Fibroblast of villous mesenchyme (primary cell): ENCODE measurements at places on chromosomes 13 and 19. TPM values are rescaled to one million over a fixed set of nuclear protein-coding genes. Genes with fewer than 3 reads are reported as not detected.

DNA sequence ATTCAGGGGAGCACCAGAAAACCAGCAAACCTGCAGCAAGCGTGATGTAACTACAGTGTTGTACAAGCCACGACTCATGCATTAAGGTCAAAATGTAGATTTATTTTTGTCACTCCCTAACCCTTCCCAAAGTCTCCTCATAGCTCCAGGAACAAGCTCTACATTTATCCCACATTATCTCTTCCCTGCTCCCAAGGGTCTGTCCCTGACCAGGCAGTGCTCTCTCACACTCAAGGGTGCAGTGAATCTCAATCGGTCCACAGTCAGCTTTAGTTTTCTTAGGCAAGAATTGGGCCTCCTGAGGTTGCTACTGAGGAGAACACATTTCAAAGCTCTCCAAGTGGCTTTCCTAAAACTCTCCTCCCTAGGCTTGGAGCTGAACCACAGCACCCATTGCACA is 219.4 kb downstream of the NHLRC3 start:
- DNase-seq, result no peak

GRCh38 chr13:108609353-108609752 is 20.1 kb upstream of the MYO16 start:
- DNase-seq, result peak; percentile 24

CLDND2 gene
- not detected in 2 replicates for total RNA-seq

GRCh38 chr19:27660428-27660827 is 1552.5 kb downstream of the UQCRFS1 start:
- no peak for DNase-seq

DNA sequence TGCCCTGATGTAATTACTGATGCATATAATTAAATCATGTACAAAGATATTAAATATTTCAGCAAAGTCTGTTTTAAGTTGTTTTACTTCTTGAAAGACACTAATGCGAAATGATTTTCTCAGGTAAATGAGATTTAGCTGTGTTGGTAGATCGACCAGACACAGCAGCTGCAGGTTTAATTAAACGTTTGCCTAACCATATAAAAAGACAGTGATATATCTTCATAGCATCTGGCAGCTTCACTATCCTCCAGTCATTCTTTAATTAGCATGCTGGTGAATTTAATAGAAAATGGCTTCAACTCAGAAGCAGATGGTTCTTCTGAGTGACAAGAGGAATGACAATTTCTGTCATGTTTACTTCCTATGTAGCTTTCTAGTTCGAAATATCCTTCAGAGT is 69.3 kb downstream of the NHLRC3 start:
- no peak for DNase-seq

DNA sequence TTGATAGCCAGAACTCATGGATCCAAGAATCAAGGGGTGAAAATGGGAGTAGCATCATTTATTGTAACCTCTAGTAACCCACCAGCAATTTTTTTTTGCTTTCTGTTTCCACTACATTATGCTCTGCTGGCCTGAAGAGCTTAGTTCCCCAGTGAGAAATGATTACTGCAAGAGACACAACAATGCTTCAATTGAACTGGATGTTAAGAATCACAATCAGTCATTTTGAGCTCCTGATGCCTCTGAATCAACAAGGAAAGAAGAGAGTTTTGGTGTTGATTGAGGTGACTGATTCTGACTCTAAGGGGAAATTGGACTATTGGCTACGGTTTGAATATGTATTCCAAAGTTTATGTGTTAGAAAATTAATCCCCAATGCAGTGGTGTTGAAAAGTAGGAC is 1084.4 kb downstream of the SLITRK1 start:
- no peak for DNase-seq

DNA sequence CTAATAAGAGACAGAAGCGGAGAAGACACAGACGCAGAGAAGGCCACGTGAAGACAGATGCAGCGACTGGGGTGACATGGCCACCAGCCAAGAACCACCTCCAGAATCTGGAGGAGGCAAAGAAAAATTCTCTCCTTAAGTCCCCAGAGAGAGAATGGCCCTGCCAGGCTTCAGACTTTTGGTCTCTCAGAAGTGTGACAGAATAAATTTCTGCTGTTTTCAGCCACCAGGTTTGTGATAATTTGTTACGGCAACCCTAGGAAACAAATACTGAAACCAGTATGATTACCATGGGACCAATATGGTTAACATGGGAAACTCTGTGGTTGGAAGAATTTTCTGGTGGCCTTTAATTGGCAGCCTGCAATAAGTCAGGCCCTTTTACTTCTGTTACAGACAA is 63.9 kb upstream of the DOCK9 start:
- DNase-seq, result no peak

IGFL1 gene
- not detected in 2 replicates for total RNA-seq

DNA sequence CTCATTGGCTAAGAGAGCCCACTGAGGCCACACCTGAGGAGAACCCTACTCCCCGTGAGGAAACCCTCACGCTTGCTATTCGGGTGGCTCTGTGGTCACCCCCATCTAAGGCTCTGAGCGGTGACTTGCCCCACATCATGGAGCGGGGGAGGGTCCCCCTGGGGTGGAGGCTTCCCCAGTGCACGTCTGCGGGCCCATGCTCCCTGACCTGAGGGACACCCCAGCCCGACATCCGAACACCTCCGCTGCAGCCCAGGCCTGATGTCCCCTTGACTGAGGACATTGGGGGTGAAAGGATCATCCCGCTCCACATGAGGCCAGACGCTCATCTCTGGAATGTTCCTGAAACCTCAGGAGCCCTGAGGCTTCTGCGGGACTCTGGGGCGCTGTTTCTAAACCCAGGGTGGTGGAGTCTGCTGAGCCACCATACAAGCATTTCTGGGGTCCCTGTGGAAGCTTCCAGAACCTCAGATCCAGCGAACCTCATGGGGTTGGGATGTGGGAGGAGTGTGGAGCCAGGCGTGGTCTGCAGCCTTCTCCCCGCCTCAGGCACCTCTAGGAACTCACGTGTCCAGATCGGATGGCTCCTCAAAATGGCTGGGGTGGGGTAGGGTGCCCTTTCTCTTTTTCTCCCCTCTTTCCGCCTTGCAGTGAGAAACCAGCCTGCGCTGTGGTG is 19.9 kb downstream of the TMED1 start:
- peak; percentile 54 for DNase-seq

GRCh38 chr19:10862561-10863106 is 8.7 kb upstream of the CARM1 start:
- DNase-seq, result no peak

DNA sequence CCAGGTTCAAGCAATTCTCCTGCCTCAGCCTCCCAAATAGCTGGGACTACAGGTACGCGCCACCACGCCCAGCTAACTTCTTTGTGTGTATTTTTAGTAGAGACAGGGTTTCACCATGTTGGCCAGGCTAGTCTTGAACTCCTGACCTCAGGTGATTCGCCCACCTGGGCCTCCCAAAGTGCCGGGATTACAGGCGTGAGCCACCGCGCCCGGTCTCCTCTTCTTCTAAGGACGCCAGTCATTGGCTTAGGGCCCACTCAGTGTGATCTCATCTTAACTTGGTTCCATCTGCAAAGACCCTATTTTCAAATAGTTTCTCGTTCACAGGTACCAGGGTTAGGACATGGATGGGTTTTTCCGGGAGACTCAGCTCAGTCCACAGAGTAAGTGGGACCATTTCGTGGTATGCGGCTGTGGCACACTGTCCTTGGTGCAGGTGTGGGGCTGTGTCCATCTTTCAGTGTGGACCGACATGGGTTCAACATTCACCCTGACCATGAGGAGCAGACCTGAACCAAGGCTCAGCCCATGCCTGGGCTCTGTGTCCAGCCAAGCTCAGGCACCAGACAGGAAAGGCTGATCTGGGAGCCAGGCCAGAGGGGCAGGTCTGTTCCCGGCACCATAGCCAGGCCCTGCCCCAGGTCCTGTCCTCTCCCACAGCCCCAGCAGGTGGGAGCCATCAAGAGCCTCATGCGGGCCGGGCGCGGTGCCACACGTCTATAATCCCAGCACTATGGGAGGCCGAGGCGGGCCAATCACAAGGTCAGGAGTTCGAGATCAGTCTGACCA is 2.8 kb upstream of the MKNK2 start:
- peak; percentile 92 for DNase-seq

ZNF540 gene
- total RNA-seq, result 0.32 and 0.86 TPM in 2 replicates

KCNN1 gene
- under 0.01 TPM in 2 replicates for total RNA-seq

DNA sequence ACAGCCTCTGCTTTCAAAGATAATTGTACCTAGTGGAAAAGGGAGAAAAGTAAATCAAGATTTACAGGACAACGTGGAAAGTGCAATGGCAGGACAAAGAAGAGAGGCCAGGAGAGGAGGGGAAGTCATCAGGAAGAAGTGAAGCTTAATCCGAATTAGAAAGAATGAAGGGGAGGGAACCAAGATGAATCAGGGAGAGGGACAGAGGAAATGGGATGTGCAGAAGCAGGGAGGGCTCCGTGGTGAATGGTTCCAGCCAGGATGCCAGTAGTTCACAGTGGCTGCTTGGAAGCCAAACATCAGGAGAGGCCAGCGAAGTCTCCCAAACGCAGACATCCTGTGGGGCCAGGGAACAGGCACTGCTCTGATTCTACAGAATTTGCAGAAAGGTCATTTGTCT is 144.4 kb downstream of the LIG4 start:
- no peak for DNase-seq

DNA sequence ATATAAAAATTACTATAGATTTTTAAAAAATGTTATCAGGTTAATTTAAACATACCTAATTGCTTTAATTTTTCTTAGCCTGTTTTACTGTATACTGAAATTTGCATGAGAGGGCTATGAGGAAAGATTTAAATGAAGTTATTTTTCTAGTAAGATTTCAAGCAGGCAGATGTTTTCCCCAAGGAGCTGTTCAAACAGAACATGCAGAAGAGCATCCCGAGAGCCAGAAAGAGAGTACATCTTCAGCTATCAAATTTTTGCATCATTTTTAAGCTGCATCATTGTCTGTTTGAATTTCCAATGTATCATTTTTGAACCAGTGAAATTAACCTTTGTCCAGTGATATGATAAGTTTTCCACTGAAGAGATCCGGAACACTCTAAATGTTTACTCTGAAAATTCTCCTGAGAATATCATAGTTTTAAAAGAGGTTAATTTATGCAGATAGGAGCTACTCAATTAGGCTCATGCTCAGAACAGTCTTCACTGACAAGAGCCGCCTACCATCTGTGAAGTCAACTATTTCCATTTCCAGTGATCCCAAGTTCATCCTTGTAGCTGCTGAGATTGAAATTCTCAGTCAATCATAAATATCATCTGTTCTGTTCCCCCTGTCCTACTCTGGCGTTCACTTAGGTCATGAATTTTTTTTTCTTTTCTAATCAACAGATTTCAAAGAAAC is 467.7 kb upstream of the NBEA start:
- DNase-seq, result no peak

DNA sequence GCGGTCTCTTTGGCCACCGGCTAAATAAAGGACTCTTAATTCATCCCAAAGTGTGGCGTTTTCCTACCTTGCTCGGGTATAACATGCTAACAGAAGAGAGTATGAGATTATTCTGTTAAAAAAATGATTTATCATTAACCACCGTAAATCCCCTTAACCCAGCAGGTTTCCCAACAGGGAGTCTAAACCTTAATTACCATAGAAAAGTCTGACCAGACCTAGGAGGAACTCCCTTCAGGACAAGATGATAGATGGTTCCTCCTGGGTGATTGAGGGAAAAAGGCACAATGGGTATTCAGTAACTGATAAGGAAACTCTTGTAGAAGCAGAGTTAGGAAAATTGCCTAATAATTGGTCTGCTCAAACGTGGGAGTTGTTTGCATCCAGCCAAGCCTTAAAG is 193.7 kb downstream of the ZNF737 start:
- DNase-seq, result no peak

DNA sequence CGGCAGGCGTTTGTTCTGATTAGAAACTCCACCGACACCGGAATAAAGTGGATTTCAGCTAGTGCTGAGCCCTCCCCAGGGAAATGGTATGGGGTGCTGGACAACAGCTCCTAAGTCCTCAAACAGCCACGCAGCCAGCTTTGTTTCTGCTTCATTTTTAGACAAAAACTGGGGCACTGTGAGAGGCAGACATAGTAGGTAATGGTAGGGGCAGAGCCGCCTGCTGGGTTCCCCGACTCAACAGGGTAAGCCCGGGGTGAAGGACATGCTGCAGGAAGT is 39.7 kb downstream of the CARS2 start:
- no peak for DNase-seq

DNA sequence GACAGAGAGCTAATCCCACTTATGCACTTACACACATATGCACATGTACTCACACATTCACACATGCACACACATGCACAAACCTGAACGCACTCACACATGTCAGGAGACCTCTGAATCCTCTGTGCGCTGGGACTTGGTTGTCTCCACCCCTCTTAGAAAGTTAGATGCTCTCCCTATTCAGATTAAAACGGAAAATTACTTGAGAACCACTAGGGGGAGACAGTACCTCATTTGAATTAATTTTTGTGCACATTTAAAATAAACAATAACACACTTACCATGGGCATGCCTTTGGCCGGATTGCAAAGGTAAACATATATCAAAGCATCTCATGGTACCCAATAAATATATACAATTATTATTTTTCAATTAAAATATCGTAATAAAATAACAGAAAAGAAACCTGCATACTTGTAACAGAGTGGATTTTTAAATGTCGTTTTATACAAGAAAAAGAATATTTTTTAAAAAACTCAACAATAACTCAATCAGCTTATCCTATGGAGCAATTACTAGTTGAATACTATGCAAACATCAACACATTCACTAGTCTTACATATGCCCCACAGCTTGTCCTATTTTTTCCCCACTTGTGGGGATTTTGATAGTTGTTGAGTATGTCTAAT is 9.5 kb upstream of the LILRB4 start:
- DNase-seq, result peak; percentile 16

FUT6 gene
- total RNA-seq, result not detected in 2 replicates

LGALS7B gene
- not detected in 2 replicates for total RNA-seq

DNA sequence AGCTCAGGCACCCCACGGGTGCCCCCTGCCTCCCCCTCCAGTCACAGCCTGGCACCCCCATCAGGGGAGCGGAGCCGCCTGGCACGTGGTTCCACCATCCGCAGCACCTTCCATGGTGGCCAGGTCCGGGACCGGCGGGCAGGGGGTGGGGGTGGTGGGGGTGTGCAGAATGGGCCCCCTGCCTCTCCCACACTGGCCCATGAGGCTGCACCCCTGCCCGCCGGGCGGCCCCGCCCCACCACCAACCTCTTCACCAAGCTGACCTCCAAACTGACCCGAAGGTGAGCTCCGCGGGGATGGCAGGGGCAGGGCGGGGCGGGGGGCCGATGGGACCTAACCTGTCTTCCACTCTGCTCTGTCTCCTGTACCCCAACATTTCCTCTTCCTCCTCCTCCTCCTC is 25.0 kb downstream of the CKM start:
- no peak for DNase-seq

ADGRE2 gene
- 0.43 and 0.97 TPM in 2 replicates for total RNA-seq

DNA sequence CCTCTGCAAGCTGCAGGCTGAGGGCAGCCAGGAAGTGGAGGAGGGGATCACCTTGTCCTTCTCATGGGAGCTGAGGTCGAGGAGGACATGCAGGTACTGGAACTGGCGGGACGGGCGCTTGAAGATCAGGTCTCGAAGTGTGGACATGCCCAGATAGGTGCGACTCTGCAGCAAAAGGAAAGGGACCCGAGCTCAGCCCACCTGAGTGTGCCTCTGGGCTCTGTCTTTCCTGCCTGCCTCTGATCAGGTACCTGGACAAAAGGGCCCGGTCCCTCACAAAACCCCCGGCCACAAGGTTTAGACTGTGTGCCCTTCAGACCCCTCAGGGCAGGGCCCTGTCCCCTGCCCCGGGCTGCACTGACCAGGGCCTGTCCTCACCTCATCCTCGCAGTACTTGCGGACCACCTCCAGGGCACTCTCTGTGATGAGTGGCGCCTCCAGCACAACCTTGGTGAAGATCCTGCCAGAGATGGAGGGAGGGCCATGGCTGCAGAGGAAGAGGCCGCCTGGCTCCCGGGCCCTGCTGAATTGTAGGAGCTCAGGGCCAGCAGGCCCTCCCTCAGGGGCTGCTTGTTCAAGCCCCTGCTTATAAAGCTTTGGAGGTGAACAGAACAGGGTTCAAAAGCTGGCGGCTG is 12.5 kb upstream of the RSPH6A start:
- DNase-seq, result no peak
